ENCODE measurements at places on chromosomes 13 and 19. TPM values are rescaled to one million over a fixed set of nuclear protein-coding genes. Genes with fewer than 3 reads are reported as not detected.

- no peak overlapping the region for H3K4me3 ChIP-seq
- H3K4me1 ChIP-seq = no peaks in the 10 kb centered on the region
- H3K27me3 ChIP-seq = no peaks in the 10 kb centered on the region
- no peak for DNase-seq
- no peaks in the 10 kb centered on the region for H3K36me3 ChIP-seq
- H3K27ac ChIP-seq = no peak overlapping the region
Measured at GRCh38 chr13:90154311-90154960, 1193.1 kb upstream of the MIR17HG start.

- no peak overlapping the region for H3K27ac ChIP-seq
- peaks cover 4% of the 10 kb centered on the region for H3K36me3 ChIP-seq
- peaks cover 57% of the 10 kb centered on the region for H3K4me1 ChIP-seq
- peak; percentile 4 for DNase-seq
- H3K27me3 ChIP-seq = no peaks in the 10 kb centered on the region
Measured at GRCh38 chr19:42281146-42281826, 12.2 kb downstream of the CIC start.

DNA sequence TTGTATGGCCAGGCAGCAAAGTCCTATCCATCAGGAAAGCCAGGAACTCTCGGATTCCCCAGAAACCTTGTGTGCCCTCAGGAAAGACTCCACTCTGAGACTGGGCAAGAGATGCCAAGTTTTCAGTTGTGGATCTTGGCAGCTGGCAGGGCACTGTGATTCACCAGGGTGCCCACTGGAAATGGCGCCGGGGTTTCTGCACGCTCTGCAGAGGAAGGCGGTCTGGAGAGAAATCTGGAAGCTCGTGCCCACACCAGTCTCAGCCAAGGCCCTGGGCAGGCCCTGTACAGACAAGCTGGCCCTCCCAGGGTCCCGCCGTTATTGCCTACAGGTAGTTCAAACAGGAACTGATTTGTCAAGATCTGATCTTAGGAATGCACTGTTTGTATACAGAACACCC, 4.9 kb downstream of the NAPA start:
- no peaks in the 10 kb centered on the region for H3K27me3 ChIP-seq
- H3K4me3 ChIP-seq = no peak overlapping the region
- H3K27ac ChIP-seq = peak overlapping the region; percentile 45
- H3K36me3 ChIP-seq = peaks cover 15% of the 10 kb centered on the region
- peaks cover 26% of the 10 kb centered on the region for H3K4me1 ChIP-seq

- no peak overlapping the region for H3K27ac ChIP-seq
- no peak for DNase-seq
- H3K4me1 ChIP-seq = no peaks in the 10 kb centered on the region
- H3K27me3 ChIP-seq = no peaks in the 10 kb centered on the region
- no peaks in the 10 kb centered on the region for H3K36me3 ChIP-seq
- no peak overlapping the region for H3K4me3 ChIP-seq
Measured at GRCh38 chr13:74979703-74980102, 502.3 kb downstream of the TBC1D4 start.

Gene SERPINE3
- polyA plus RNA-seq = not detected
